ENCODE measurements at places on chromosomes 7 and 10.

GRCh38 chr7:105014693-105015389 is 836 bp downstream of the KMT2E start:
- peak; percentile 59 for DNase-seq

- no peak for DNase-seq
Measured at GRCh38 chr7:23234569-23235296, 11.8 kb upstream of the GPNMB start.

- DNase-seq, result no peak
Measured at GRCh38 chr10:125692196-125692595, 9.2 kb upstream of the TEX36 start.

GRCh38 chr10:71486484-71487114 is 89.9 kb downstream of the CDH23 start:
- peak; percentile 29 for DNase-seq

- DNase-seq, result no peak
Measured at GRCh38 chr7:94823947-94824346, 83.4 kb upstream of the PPP1R9A start.

GRCh38 chr7:55160539-55160938 is 141.7 kb downstream of the EGFR start:
- no peak for DNase-seq

GRCh38 chr7:26199301-26200037 is 1.1 kb downstream of the HNRNPA2B1 start:
- peak; percentile 67 for DNase-seq

DNA sequence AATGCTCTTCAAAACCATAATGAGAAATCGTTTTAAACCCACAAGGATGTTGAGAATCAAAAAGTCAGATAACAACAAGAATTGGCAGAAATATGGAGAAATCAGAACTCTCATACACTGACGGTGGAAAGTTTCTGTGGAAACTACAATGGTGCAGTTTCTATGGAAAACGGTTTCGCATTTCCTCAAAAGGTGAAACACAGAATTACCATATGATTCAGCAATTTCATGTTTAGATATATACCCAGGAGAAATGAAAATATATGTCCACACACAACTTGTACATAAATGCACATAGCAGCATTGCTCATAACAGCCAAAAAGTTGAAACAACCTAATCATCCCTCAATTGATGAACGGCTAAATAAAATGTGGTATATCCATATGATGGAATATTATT is 218.2 kb downstream of the ARL4A start:
- DNase-seq, result no peak
